NCI-H1436 (cell line): ENCODE measurements at places on chromosomes 1 and 21.

- no peak for DNase-seq
These were observed 71.0 kb downstream of the OLFML2B start for GRCh38 chr1:161952607-161953172.

DNA sequence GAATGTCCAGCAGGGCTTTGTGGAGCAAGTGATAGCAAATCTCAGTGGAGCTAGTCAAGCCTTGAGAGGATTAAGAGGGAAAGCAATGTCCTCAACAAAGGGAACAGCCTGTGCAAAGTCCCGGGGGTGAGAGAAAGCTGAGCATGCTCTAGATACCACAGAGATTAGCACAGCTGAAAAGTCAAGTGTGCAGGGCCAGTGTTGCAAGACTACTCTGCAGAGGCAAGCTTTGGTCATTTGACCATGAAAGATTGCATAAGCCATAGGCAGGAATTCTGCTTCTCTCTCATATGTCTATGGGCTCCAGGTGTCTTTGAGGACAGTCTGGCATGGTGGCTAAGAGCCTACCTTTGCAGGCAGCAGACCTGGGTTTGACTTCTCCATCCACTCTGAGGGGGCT, 181.0 kb upstream of the JUN start:
- DNase-seq, result no peak

- DNase-seq, result no peak
These were observed 44.3 kb upstream of the CAPZB start for GRCh38 chr1:19529664-19530063.

- peak; percentile 35 for DNase-seq
These were observed 89.8 kb downstream of the TMEM200B start for GRCh38 chr1:29033829-29034466.

DNA sequence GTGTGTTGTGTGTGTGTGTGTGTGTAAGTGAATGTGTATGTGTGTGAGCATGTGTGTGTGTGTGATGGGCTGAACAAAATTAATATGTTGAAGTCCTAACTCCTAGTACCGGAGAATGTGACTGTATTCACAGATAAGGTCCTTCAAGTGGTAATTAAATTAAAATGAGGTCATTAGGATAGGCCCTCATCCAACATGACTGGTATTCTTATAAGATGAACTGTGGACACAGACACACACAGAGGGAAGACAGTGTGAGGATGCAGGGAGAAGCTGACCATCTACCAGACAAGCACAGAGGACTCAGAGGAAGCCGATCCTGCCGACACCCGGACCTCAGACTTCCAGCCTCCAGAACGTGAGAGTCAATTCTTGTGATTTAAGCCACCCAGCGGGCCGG, 91.2 kb upstream of the PGBD5 start:
- no peak for DNase-seq

GRCh38 chr1:204885790-204886189, 15.1 kb downstream of the NFASC start:
- no peak for DNase-seq

- DNase-seq, result no peak
These were observed 92.3 kb upstream of the UBE2U start for GRCh38 chr1:64110924-64111777.

- no peak for DNase-seq
These were observed 311.3 kb downstream of the RGS7 start for GRCh38 chr1:241045659-241046058.

DNA sequence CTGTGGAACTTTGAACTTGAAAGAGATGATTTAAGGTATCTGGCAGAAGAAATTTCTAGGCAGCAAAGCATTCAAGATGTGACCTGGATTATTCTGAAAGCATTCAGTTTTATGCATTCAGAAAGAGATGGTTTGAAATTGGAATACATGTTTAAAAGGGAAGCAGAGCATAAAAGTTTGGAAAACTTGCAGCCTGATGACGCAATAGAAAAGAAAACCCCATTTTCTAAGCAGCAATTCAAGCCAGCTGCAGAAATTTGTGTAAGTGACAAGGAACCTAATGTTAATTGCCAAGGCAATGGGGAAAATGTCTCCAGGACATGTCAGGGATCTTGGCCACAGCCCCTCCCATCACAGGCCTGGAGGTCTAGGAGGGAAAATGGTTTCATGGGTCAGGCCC, 354.0 kb downstream of the ZNF326 start:
- DNase-seq, result no peak

DNA sequence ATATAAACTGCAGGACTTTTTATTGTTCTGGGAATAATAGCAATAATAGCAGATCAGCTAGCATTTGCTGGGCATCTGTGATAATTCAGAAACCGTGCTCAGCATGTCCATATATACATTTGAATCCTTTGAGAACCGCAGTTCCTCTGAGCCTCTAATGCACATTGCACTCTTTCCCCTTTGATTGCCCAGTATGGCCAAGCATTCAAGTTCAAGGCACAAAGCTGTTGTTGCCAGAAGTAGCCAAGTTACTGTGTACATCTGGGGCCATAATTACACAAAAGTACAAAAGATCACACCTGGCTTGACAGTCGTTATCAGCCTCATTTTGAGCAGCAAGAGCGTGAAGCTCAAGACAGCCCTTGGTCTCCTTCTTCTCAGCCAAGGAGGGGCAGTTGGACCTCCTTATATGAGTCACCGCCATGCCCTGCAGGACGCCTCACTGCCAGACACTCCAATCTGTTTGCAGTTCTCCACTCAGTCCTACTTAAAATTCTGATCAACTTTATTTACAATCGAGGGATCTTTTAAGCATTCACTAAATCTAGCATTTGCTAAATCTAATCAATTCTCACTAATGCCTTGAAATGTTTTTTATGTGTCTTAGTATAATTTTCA, 216.0 kb downstream of the SLC35F3 start:
- DNase-seq, result no peak

GRCh38 chr1:209627732-209628196, 24.5 kb downstream of the LAMB3 start:
- peak; percentile 78 for DNase-seq

DNA sequence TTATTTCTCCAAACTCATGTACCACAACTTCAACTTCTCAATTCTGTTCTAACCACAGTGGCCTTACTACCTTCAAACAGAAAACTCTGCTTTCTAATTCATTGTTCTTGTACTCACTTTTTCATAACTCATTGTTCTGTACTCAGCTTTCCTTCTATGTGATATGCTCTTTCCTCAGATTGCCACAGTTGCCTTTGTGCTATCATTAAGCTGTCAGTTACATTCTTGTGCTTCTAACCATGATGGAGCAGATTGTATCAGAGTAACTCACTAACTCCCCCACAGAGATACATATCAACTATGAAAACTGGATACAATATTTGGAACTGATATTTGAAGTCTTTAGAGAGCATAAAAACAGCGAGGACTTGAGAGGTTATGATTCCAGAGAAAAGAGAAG, 1213.7 kb downstream of the KCNT2 start:
- no peak for DNase-seq

- DNase-seq, result no peak
These were observed 173.7 kb upstream of the COA6 start for GRCh38 chr1:234199476-234200127.

GRCh38 chr1:245188403-245188802, 33.6 kb downstream of the KIF26B start:
- DNase-seq, result no peak

- DNase-seq, result no peak
These were observed 18.1 kb downstream of the RGS2 start for GRCh38 chr1:192826791-192827546.
